ENCODE measurements at places on chromosomes 1 and 21.

DNA sequence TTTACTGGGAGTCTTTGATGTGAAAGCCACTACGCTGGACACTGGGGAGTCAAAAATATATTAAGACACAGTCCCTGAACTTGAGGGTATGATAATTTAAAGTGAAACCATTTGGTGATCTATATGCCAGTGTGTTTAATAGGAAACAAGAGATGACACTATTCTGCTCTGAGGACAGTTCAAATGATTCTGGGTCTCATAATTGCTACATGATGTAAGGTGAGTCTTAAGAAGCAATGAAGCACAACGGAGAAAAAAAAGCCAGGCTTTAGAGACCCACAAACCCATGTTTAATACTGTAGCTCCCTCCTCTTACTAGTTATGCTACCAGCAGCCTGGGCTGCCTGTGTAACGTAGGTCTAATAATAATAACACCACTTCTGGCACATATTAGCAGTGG is 14.2 kb upstream of the LRRC8D start:
- no peak overlapping the region for H3K27ac ChIP-seq
- DNase-seq = no peak
- H3K4me1 ChIP-seq = peaks cover 24% of the 10 kb centered on the region
- H3K36me3 ChIP-seq = no peaks in the 10 kb centered on the region
- no peaks in the 10 kb centered on the region for H3K27me3 ChIP-seq

DNA sequence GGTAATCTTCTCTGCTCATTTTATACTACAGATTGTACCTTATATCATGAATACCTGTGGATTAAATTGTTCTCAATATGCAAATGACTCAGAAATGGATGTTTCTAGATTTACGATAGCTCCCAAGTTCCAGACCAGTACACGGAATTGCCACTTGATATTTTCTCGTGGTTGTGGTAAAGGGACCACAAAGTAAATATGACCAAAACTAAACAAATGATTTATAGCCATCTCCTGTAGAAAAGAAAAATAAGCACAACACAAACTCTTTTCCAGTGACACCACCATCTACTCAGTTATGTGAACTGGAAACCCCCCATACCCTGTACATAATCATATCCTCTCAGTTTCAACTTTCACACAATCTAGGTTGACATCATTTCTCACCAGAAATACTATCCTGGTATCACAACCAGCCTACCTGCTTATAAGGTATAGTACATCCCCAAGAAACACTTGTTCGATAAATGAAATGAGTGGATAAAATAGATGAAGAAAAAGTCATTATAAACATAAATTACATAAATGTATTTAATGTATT is 172.3 kb downstream of the ADGRL4 start:
- no peaks in the 10 kb centered on the region for H3K36me3 ChIP-seq
- no peaks in the 10 kb centered on the region for H3K27me3 ChIP-seq

- H3K4me1 ChIP-seq = no peaks in the 10 kb centered on the region
- DNase-seq = no peak
- H3K27ac ChIP-seq = no peak overlapping the region
These were observed 284.5 kb downstream of the ASTN1 start for GRCh38 chr1:176879784-176880620.

DNA sequence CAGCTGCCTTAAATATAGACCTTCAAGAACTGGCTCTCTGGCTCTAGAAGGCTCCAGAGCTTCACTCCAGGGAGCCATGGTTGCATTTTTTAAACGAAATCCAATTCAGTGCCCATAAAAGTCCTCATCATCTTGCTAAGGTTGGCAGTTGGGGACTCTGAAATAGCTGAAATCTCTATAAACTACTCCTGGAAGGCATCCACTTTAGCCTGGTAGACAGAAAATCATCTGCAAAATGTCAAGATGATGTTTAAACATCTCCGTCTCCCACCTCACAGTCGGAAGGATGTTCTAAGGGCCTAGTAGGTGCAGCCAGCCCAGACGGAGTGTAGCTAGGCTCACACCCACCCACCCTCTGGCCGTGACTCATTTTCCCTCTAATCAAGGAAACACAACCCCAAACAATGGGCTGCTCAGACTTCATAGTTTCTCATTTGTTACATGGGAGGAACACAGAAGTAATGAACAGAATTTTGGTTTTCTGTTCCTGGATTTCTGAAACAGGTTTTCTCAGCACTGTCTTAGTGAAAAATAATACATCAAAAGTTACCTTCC is 235.4 kb upstream of the KAZN start:
- 0 out of 2 replicates have a peak, but pooled peaks cover 3% of the 10 kb centered on the region for H3K27me3 ChIP-seq
- H3K27ac ChIP-seq = no peak overlapping the region
- DNase-seq = no peak
- no peaks in the 10 kb centered on the region for H3K36me3 ChIP-seq
- H3K4me3 ChIP-seq = no peak overlapping the region

- no peaks in the 10 kb centered on the region for H3K36me3 ChIP-seq
- no peaks in the 10 kb centered on the region for H3K4me1 ChIP-seq
- no peak overlapping the region for H3K27ac ChIP-seq
- peaks cover 40% of the 10 kb centered on the region for H3K27me3 ChIP-seq
These were observed 18.3 kb upstream of the PPIE start for GRCh38 chr1:39720094-39720999.

GRCh38 chr1:194155962-194156361 is 969.5 kb upstream of the B3GALT2 start:
- H3K27me3 ChIP-seq = no peaks in the 10 kb centered on the region
- DNase-seq = no peak
- no peaks in the 10 kb centered on the region for H3K4me1 ChIP-seq
- H3K27ac ChIP-seq = no peak overlapping the region

DNA sequence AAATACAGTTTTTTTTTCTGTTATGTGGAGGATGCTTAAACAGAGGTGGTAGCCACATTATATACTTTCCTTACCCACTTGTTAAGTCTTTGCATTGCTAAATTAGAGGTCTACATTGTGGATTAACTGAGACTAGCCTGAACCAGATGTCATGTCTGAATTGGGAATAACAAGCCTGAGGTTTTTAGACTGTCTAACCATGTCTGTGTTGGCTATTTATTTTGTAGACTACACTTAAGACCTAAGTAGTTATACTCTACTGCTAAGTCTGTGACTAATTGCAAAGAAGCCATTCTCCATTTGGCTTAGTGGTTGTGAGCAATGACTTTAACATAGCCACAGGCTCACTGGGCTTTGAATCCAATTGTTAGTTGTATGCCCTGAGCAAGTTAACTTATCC is 45.4 kb downstream of the CDC14A start:
- no peaks in the 10 kb centered on the region for H3K36me3 ChIP-seq
- DNase-seq = no peak
- no peak overlapping the region for H3K27ac ChIP-seq
- H3K27me3 ChIP-seq = no peaks in the 10 kb centered on the region
- no peak overlapping the region for H3K4me3 ChIP-seq

- no peak overlapping the region for H3K4me3 ChIP-seq
- no peak for DNase-seq
- peaks cover 9% of the 10 kb centered on the region for H3K36me3 ChIP-seq
- H3K27me3 ChIP-seq = no peaks in the 10 kb centered on the region
- H3K4me1 ChIP-seq = peaks cover 7% of the 10 kb centered on the region
These were observed 2.1 kb downstream of the DNAH14 start for GRCh38 chr1:224931605-224932004.

DNA sequence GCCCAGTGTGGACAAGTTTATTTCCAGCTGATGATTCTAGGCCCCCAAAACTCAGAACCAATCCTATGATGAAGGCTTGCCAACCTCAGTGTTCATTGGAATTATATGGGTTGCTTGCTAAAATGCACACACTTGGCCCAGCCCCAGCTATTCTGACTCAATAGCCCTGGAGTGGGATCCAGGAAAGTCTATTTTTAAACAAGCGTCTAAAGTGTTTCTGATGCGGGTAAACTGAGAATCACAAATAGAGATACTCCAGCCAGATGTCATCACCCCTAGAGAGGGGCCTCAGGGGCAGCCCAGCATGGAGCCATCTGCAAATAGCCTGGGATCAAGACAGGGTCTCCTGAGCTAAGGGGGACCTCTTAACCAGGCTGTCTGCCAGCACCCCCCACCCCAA is 46.0 kb downstream of the PKP1 start:
- no peak overlapping the region for H3K4me3 ChIP-seq
- H3K36me3 ChIP-seq = no peaks in the 10 kb centered on the region
- no peaks in the 10 kb centered on the region for H3K4me1 ChIP-seq
- H3K27ac ChIP-seq = no peak overlapping the region
- DNase-seq = no peak
- H3K27me3 ChIP-seq = no peaks in the 10 kb centered on the region

- DNase-seq = no peak
- H3K4me1 ChIP-seq = peaks cover 66% of the 10 kb centered on the region
- H3K27me3 ChIP-seq = no peaks in the 10 kb centered on the region
- H3K36me3 ChIP-seq = no peaks in the 10 kb centered on the region
These were observed 44.4 kb downstream of the APP start for GRCh38 chr21:26126168-26126553.

DNA sequence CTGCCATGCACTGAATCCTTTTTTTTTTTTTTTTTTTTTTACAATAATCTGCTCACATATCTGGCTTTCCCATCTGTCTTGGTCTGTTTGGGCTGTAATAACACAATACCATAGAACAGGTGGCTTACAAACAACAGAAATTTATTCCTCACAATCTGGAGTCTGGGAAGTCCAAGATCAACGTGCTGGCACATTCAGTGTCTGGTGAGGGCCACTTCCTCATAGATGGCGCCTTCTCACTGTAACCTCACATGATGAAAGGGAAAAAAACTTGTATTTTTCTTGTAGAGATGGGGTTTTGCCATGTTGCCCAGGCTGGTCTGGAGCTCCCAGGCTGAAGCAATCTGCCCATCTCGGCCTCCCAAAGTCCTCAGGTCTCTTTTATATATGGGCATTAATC is 13.0 kb upstream of the PARP1 start:
- peaks cover 23% of the 10 kb centered on the region for H3K27me3 ChIP-seq
- no peak overlapping the region for H3K4me3 ChIP-seq
- no peaks in the 10 kb centered on the region for H3K4me1 ChIP-seq
- no peaks in the 10 kb centered on the region for H3K36me3 ChIP-seq

DNA sequence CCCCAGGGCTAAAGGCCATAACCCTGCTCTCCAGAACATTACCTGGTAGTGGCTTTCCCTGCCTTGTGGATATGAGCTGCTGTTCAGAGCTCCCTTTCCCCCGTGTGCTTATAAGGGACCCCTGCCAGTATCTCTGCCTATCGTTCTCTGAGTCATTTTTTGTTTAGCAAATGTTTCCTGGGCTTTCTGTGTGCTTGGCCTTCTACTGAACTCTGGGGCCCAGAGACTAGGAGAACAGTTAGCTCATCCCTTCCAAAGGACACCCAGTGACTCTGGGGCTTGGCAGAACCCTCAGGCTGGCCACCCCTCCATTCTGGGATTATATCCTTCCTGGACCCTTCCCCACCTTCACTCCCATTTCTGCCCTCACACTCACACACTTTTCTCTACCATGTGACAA is 80.8 kb upstream of the POU3F1 start:
- H3K4me3 ChIP-seq = no peak overlapping the region
- peaks cover 19% of the 10 kb centered on the region for H3K4me1 ChIP-seq
- no peak overlapping the region for H3K27ac ChIP-seq
- no peaks in the 10 kb centered on the region for H3K27me3 ChIP-seq
- no peak for DNase-seq

DNA sequence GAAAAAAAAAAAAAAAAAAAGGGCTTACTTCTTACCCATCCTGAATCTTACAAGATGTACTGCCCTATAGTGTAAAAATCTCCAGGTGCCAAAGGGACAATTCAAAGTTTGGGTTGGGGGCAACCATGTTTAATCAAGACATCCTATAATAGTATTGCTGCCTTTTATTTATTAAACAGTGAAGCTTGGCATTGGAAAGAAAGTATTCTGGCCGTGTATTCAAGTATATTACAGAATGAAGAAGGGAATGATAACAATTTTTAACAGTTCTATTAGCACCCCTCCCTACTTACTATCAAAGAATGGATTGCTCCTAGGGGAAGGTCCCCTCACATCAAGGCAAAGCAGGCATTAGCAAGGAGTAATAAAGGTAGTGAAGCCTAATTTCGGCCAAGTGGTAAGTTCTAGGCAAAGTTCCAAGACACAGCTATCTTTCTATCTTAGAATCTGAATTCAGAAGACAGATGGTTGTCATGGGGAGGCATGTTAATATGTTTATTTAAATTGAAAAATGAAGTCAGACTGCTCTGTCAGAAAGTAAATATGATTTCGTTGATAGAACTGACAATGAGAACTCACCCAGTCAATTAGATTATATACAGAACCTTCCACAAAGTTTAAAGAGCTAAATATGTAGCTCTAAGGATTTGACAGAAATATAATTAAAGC is 24.6 kb downstream of the ST7L start:
- no peak for DNase-seq
- H3K36me3 ChIP-seq = peaks cover 61% of the 10 kb centered on the region
- no peak overlapping the region for H3K27ac ChIP-seq
- H3K4me1 ChIP-seq = peaks cover 7% of the 10 kb centered on the region
- H3K4me3 ChIP-seq = no peak overlapping the region

DNA sequence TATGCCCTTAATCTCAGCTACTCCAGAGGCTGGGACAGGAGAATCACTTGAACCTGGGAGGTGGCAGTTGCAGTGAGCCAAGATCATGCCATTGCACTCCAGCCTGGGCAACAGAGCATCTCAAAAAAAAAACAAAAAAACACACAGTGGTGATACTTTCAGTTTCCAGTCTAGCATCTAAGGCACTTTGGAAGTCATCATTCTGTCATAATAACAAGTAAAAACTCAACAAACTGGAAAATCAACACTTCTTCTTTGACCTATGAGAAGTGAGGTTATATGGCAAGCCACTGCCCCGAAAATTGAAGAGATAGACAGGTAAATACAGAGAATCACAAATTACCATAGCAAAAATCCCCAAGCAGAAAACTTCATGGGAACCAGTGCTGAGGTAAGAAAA is 51.9 kb downstream of the IL12RB2 start:
- H3K36me3 ChIP-seq = no peaks in the 10 kb centered on the region
- no peak for DNase-seq
- 0 out of 2 replicates have a peak, but pooled peaks cover 3% of the 10 kb centered on the region for H3K27me3 ChIP-seq
- H3K4me3 ChIP-seq = no peak overlapping the region

GRCh38 chr1:246417152-246417812 is 89.8 kb downstream of the SMYD3 start:
- no peak overlapping the region for H3K4me3 ChIP-seq
- DNase-seq = no peak
- no peaks in the 10 kb centered on the region for H3K27me3 ChIP-seq
- H3K4me1 ChIP-seq = peaks cover 12% of the 10 kb centered on the region

GRCh38 chr1:167083871-167084270 is 6.3 kb downstream of the GPA33 start:
- DNase-seq = no peak
- no peaks in the 10 kb centered on the region for H3K36me3 ChIP-seq
- H3K27me3 ChIP-seq = peaks cover 19% of the 10 kb centered on the region

DNA sequence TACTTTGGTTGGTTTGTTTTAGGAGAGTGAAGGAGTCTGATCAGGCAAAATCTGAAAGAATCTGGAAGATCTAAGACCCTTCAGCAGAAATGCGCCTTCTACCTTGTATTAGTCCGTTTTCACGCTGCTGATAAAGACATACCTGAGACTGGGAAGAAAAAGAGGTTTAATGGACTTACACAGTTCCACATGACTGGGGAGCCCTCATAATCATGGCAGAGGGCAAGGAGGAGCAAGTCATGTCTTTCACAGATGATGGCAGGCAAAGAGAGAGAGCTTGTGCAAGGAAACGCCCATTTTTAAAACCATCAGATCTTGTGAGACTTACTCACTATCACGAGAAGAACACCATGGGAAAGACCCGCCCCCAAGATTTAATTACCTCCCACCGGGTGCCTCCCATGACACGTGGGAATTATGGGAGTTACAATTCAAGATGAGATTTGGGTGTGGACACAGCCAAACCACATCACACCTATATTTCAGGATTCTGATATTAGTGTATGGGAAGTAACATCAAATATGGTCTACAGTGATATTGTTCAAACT is 99.3 kb downstream of the GLUL start:
- H3K27ac ChIP-seq = no peak overlapping the region
- H3K4me3 ChIP-seq = no peak overlapping the region
- no peaks in the 10 kb centered on the region for H3K36me3 ChIP-seq
- DNase-seq = no peak
- H3K27me3 ChIP-seq = no peaks in the 10 kb centered on the region

All from SJSA1 (cell line).